NCI-H1694 treated with DMSO at 0.1 percent for 48 hours (cell line): ENCODE measurements at places on chromosomes 16 and 17.

GRCh38 chr16:67235816-67236562 lies 9.1 kb downstream of the TMEM208 start:
- no peak for DNase-seq

DNA sequence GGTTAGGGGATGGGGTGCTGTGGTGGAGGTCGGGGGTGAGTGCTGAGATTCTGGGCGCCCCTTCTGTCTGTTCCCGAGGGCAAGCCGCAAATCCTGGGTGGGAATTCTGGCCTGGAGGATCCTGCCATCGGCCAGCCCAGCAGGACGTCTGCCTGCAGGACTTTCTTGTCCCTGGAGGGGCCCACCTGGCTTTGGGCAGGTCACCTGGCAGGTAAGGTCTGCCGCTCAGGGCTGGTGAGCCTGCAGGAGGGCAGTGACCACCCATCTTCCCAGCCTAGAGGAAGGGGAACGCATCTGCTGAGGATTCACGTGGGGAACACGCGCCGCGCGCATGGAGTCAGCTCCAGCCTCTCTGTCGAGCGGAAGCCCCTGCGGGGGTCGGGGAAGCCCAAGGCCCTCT lies 5.4 kb downstream of the RNF222 start:
- DNase-seq, result no peak

DNA sequence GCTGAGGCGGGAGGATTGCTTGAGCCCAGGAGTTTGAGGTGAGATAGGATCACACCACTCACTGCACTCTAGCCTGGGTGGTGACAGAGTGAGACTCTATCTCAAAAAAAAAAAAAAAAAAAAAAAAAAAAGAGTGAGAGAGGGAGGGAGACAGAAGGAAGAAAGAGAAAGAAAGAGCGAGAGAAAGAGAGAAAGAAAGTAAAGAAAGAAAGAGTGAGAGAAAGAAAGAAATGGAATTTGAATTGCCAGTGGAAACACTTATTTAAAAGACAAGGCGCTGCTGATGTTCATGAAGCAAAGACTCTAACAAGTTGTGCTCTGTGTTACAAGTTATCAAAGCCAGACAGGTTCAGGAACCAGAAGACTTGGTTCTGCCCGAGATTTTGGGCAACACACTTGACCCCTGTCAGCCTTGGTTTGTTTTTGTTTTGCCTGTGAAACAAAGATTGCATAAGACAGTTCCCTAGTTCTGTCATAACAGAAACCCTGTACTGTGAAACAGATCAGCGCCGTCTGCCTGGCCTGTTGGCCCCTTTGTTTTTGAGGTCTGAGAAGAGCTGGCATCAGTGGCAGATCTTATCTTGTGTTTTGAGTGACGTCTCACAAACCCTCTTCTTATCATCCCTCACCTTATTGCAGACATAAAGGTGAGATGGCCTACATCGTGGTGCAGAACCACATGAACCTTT lies 55.4 kb upstream of the ENDOV start:
- DNase-seq, result no peak

GRCh38 chr17:47700471-47701449 lies 6.8 kb downstream of the TBKBP1 start:
- DNase-seq, result no peak

DNA sequence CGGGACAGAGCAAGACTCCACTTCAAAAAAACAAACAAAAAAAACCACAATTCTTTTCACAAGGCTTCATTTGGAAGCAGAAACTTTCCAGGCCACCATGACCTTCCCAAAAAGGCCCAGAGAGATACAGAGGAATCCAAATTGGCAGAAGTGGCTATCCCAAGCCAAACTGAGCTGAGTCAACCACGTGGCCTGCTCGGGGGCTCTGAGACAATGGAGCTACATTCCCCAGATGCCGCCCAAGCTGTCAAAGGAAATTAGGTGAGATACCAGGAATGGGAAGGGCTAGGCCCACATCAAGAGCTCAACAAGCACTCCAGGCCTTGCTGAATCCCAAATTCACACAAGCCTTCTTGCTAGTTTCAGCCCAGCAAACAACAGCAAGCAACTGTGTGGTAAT lies 5.7 kb upstream of the EXOSC6 start:
- no peak for DNase-seq

DNA sequence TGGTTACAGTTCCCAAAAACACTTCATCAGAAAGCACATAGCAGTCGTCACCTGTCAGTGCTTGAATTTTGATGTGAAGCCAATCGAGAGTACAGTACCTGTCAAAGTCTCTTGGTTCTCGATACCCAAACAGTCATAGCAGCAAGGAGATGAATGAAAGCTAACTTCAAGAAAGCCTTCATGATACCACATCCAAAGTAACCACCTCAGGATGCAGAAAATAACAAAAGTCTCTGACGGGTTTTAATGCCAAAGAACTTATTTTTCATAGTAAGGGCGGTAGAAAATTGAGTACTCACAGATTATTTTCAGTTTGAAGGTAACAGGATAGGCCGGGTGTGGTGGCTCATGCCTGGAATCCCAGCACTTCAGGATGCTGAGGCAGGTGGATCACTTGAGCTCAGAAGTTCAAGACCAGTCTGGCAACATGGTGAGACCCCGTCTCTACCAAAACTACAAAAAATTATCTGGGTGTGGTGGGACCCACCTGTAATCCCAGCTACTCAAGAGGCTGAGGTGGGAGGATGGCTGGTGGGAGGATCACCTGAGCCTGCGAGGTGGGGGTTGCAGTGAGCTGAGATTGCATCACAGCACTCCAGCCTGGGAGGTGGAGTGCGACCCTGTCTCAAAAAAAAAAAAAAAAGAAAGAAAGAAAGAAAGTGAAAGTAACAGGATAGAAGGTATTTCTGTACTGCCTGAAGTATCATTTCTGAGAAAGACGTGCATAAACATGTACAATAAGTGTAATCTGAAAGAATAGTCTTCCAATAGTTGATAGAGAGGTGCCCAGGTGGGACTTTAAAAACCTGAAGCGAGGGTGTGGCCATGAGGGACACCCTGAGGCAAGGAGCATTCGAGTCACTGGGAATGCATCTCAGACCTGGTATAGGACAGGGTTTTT lies 15.4 kb downstream of the MFSD11 start:
- no peak for DNase-seq

DNA sequence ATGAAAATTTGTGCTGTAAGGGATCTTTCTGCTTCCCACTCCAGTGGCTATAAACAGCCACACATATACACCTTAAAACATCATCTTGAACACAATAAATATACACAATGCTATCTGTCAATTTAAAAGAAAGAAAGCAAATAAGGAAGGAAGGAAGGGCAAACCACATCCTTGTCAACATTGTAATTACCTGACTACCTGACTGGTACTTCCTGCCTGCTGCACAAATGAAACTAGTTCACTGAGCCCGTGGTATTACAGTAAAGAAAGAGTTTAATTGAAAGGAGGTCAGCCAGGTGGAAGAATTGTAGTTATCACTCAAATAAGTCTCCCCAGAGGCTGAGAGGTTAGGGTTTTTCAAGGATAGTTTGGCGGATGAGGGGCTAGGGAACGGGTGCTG lies 344.4 kb upstream of the ASIC2 start:
- no peak for DNase-seq
